Mesothelial cell of epicardium (in vitro differentiated cells): ENCODE measurements at places on chromosomes 2 and 18.
A peak's percentile ranks its signal among the peaks of the same experiment; 100 is the strongest.

- DNase-seq, result peak; percentile 48
Measured at GRCh38 chr2:234165421-234165820, 114.9 kb downstream of the SPP2 start.

DNA sequence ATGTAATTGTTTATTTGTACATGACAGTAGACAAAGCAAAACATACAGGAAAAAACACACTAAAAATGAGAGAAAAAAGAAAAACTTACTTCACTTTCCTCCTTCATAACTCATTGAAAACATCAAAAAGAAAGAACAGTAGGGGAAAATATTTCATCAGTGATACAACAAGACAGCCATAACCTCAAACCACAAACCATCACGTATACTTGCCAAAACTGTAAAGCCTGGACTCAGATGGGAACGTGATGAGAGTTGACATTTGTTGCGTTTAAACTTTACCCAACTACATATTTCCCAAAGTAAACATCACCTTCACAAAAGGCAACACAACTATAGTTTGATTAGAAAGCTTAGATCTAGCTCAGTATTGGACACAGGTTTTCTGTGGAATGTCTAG is 278.2 kb upstream of the COL3A1 start:
- DNase-seq, result no peak

DNA sequence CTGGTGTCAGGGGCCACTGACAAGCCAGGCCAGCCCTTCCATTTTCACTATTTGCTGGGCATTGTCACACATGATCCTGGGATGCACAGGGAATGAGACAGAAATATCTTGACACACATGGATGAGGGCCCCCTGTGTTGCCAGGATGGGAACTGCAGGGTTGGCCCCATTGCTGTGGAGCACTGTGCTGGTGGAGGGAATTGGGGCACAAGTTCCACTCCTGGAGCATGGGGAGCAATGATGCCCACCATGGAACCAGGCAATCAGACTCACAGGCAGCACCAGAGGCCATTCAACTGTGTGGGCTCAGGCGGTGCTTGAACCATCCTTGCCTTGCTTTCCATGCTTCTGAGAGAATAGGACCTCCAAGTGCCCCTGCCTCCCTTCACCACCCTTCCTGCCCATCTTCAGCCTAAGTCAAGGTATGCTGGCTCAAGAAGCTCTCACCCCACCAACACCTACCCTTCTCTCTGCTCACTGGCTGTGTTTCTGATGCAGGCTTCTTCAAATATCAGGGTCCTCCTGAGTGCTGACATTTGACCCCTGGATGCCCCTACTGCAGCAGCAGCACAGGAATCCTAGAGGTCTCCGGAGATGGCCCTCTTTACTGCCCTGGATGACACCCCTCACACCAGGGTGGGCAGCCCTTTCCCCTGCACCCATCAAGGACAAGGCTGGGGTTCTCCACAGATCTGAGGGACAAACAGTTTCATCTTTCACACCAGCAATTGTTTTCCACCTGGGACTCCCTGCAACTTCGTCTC is 11.0 kb downstream of the ADRA2B start:
- no peak for DNase-seq

DNA sequence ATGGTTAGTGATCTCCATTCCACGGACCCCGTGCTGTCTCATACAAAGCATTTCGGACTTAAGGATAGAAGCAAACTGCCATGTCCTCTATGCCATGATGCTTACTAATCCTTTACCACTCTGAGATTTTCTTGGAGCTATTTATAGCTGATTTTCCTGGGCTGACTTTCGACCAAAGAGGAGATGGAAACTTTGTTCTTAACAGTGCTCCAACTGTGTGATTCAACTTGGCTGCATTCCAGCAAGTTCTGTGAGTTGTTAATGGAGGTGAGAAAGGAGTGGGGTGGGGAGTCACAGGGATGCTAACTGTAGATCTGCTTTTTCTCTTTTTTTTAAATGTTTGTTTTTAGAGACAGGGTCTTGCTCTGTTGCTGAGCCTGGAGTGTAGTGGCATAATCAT is 45.5 kb upstream of the MSH2 start:
- no peak for DNase-seq

- DNase-seq, result no peak
Measured at GRCh38 chr2:135473567-135473966, 57.5 kb downstream of the ZRANB3 start.

DNA sequence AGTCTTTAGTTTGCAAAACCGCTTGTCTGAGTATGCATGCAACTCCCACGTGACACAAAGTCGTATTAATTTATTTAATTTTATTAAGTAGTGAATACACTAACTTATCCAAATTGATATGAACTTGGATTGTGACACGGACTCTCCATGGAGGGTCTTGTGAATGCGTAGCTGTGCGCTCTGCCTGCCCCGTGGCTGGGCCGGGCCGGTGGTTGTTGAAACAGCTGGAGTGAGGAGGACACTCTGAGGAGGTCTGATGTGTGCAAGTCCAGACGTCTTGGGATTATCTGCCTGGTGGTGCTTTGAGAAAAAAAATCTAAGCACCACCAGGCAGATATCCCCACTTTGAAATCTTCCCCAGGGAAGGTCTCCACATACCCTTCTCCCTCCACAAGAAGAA is 41.0 kb upstream of the RBM44 start:
- no peak for DNase-seq

GRCh38 chr2:204315236-204315662 is 230.0 kb upstream of the PARD3B start:
- no peak for DNase-seq

GRCh38 chr2:202871300-202872141 is at the start of gene ICA1L:
ICA1L (minus strand) TSS chr2:202871766; CDS start chr2:202829009, 42,757 bp downstream.
- DNase-seq, result peak; percentile 81

- DNase-seq, result peak; percentile 56
Measured at GRCh38 chr2:240997856-240998705, at the start of gene SNED1. SNED1 (plus strand) TSS chr2:240998618; CDS start chr2:240998838, 220 bp downstream.

DNA sequence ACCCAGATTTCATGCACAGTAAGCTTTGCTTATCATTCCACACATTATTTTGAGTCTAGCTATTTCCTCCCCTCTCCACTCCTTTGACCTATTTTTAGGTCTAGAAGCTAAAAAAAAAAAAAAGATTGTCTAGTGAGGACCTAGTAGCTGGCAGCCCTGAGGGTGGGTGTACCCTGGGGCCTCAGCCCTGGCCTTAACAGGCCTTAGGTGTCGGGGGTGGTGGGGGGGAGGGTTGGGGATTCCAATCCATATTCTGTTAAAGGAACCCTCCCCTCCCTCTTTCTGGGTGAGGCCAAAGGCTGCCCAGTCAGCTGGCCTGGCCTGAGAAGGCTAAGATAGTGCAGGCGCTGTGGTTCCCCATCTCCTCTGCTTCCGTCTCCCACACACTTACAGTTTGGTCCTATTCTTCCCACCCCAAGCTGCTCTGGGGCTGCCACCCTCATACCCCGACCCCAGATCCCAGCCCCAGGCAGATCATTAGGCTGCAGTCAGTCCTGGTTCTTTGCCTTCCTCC is 65.5 kb upstream of the HK2 start:
- DNase-seq, result no peak

DNA sequence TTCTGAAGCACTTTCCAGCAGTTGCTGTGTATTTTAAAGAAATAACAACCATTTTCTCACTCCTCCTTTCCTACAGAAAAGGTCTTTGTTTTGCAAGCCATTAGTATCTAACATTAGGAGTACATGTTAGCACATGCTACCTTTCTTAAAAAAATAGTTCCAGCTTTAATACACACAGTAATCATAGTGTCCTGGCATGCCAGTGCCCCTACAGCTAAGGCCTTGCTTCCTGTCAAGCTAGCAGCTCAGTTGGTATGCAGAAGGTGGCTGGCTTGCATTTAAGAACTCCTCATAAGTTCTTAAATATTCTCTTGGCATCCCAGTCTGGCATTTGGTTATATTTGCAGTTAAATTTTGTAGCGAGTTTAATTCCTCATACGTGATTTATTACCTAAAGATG is 141.3 kb upstream of the IL1R2 start:
- no peak for DNase-seq

GRCh38 chr18:74063557-74063956 is 84.1 kb downstream of the FBXO15 start:
- no peak for DNase-seq

- DNase-seq, result no peak
Measured at GRCh38 chr2:219430633-219431615, 3.7 kb upstream of the SPEG start.

DNA sequence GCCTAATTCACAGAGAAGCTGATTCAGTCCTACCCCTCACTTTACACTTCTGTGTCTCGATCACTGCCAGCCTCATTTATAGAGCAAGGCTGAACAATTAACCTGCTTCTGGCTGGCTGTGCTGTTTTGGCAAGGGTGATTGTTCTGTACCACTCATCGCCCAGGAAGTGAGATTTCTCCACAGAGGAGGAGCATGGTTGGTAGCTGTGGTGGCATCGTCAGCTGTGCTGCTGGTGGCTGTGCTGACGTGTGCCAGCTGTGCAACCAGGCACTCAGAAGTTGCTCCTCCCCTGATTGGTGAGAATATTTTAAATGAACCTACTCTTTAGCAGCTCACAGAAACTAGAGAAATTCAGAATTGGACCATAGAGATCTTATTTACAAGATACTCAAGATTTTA is 158.3 kb downstream of the EML6 start:
- no peak for DNase-seq

- DNase-seq, result peak; percentile 38
Measured at GRCh38 chr2:156436497-156437085, 412 bp downstream of the GPD2 start.

- DNase-seq, result no peak
Measured at GRCh38 chr18:28143725-28144124, 33.2 kb downstream of the CDH2 start.

DNA sequence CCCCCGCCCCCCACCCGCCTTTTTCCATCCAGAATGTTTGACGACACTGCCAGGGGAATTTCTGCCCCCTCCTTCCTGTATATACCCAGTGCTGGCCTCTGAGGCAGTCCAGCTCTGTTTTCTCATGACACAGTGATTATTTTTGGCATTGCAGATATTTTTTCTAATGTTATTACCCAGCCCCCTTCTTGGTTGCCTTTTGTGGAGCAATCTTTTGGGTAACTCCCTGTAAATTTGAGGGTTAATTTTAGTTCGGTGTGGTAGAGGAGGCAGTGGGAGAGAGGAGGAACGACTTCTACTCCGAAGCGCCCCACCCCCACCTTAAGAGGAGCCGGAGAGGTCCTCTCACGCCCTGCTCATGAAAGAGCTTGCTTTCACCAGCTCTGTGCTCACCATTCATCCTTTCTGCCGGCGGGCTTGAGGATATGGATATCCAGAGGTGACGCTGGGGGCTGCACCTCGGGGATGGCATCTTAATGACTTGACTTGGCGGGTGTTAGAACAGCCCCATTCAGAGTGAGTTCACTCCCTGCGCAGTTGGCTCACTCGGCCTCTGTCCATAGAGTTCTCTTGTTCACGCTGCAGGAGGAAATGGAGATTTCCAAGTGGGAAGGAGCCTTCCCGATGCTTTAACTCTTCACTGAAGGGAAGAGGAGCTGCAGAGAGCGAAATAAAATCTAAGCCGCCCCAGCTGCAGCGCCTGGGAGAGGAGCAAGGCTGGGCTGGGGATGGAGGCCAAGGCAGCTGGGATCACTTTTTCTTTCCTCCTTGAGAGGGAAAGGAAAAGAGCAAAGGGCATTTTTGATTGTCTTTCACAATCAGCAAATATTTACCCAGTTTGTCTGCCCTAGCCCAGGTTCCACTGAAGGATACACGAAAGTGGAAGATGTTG is 38.4 kb downstream of the EPAS1 start:
- DNase-seq, result no peak

GRCh38 chr18:7157760-7158159 is 40.2 kb upstream of the LAMA1 start:
- DNase-seq, result no peak
